Colonic mucosa (tissue), 4 donors: ENCODE measurements at places on chromosomes 2 and 18.

- no peak for DNase-seq
Observed at GRCh38 chr2:179437430-179437829, 172.8 kb upstream of the SESTD1 start.

GRCh38 chr2:192593561-192593960, 398.8 kb upstream of the TMEFF2 start:
- no peak for DNase-seq

- DNase-seq = no peak
Observed at GRCh38 chr2:180952731-180953336, 27.6 kb upstream of the UBE2E3 start.

GRCh38 chr2:160940271-160940670, 220.0 kb upstream of the TANK start:
- DNase-seq = no peak

- no peak for DNase-seq
Observed at GRCh38 chr2:78870343-78870967, 155.0 kb upstream of the REG3G start.

- DNase-seq = no peak
Observed at GRCh38 chr18:6009756-6010155, 114.4 kb upstream of the TMEM200C start.

GRCh38 chr2:17752892-17753802, 463 bp downstream of the SMC6 start:
- peak; percentile 57 for DNase-seq

- DNase-seq = no peak
Observed at GRCh38 chr2:116073731-116074130, 1631.3 kb downstream of the DPP10 start.

DNA sequence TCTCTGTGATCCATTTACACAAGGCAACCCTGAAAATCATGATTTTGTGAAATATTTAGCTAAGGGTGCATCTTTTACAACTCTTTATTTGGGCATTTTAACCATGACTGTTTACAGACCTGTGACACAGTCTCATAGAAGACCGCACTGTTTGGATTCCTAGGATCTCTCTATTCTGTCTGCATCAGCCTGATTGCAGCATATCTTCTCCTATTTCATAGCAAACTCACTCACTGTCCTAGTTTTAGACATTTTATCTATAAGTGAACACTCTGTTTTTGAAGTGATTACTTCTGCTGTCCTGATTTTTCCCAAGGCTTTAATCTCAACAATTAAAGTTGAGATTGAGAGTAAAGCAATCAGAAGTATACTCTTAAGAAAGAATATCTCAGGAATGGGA, 56.2 kb downstream of the CAVIN2 start:
- no peak for DNase-seq

DNA sequence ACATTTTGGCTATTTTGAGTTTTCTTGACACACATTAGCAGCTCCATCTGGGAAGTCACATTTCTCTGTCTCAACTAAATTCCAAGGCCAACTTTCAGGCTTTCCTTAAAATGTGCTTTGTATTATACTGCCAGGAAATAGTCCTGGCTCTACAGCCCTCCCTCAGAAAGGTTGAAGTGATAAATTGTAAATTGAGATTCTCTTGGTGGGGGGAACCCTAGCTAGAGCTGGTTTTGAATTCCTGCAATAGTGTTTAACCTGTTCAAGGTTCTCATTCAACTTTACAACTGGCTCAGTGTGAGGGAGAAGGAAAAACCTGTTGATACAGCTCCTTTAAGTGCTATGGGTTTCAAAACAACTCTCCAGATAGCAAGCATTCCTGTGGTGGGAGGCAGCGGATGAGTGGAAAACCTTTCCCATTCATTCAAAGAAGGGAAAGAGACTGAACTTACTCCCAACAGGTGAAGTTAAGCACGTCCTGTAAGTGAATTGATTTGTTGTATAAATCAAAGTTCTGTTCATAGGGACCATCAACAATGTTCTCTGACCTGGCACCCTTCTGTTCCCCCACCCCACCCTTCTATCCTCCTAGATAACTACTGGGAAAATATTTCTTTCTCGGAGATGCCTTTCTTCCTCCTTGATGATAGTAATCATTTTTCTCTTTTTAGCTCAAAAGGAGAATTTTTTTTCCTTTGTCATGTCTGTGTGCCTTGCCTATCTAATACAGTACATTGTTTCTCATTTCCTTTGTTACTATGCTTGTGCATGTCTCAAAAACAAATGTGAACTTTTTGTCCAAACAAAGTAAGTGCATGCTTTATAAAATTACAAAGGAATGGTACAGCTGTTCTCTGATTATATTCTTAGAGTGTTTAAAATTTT, 44.2 kb upstream of the SLC39A10 start:
- no peak for DNase-seq

GRCh38 chr2:31996571-31997150, 14.1 kb downstream of the MEMO1 start:
- DNase-seq = no peak

DNA sequence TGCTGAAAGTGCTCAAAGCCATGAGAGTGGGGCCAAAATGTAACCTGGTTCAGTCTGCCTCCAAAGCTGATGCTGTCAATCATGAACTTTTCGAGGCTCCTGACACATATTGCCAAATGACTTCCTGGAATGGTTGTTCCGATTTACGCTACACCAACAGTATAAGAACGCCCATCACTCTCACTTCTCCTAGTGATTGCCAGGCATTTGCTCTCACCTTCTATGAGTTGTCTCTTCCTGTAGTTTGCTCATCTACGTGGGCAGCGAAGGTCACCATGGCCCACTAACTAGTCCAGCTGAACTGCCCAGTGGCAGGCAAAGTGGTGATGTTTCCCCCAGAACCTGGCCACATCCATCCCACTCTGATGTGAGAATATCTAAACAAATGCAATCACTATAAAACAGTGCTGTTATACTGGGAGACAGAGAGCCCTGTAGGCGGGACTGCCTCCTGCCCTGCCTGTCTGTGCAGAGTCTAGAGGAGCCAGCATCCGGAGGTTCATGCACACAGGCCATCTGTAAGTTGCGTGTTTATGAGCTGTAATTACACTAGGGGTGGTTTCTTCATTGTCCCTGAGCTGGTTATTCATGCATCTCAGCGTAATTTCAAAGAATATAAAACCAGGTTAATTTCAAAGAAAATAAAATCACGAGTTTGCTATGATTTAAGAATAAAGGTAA, 8.8 kb upstream of the CABLES1 start:
- peak; percentile 60 for DNase-seq

- DNase-seq = no peak
Observed at GRCh38 chr2:24182507-24182906, 7.7 kb downstream of the FAM228A start.

DNA sequence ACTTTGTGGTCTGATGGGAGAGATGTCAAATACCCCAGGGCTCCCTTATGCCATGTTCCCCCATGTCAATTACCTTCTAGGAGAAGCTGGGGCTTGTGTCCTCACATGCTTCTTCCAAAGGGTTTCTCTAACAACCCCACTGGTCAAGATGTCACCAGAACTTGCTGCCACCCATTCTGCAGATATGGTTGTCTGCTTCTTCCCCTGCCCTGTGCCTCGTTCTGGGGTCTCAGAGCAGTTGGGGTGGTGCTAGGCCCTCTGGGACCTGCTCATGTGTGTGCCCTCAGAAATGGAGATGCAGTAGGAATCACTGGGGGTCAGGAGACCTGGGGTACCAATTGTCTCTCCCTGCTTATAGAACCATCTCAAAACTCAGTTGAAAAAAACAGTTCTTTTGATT, 268.6 kb downstream of the MYCN start:
- no peak for DNase-seq

DNA sequence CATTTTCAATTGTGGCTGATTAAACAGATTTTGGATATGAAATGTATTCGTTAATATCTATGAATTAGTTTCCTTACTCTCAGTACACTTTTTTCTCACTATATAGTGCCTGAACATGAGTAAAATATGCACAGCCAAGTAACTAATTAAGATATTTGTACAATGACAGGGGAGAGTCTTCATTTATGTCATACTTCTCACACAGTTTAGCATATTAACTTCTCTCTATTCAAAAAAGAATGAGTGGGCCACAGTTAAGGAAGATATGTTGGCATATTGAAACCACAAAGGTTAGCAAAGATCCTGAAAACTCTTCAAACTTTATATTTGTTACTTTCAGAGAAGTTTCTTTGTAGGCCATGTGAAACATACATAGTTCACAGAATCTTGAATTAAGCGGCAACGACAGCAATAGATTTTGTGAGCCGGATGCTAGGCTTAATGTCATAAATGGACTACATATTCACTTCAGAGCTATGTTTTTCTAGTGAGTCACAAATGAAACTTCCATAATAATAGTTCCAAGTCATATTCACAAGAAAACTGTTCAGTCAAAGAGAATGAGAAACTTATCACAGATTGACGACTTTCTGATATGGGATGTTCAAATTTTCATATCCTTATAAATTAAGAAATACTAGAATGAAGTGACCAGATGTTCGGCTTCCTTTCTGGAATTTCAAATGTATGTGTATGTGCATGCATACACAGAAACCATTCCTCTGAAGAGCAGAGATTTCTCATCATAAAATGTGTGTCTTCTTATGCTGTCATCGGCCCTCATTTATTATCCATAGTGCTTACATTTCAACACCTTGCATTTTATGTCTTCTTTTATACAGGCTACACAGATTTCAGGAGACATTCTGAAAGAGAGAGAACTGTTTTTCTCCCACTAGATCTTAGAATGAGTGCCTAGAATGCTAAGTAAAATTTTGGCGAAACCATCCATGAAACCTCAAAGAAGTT, 584.0 kb downstream of the SATB2 start:
- no peak for DNase-seq

- no peak for DNase-seq
Observed at GRCh38 chr2:28321426-28321825, 71.2 kb upstream of the FOSL2 start.

GRCh38 chr18:1604751-1605150, 700.1 kb downstream of the ADCYAP1 start:
- DNase-seq = no peak

DNA sequence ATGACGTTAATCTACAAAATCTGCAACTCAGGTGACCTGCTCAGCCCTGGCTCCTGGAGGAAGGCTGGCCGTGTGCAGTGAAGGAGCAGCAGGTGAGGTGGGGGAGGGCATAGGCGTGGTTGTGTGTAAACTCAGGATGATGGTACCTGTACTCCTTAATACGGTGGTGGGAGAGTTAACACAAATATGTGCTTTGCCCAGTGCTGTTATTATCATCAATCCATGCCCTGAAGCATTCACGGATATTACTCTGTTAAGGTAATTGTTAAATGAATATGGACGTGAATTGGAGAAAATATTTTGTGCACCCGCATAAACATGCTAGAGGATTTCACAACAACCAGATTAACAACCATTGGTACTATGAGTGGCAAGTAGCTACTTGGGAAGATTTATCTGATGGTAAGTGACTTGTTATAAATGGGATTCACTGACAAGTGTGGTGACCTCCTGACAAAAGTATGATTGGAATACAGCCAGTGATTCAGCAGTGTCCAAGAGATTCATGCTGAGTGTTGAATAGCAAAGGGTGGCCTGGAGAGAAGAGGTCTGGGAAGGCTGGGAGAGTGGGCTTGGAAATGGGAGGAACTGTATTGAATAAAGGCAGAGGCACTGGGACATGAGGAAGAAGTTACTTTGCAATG, 194.1 kb downstream of the TPGS2 start:
- DNase-seq = no peak

- DNase-seq = no peak
Observed at GRCh38 chr2:151681051-151681450, 53.2 kb downstream of the NEB start.

- no peak for DNase-seq
Observed at GRCh38 chr2:30201990-30202389, 29.3 kb upstream of the LBH start.

DNA sequence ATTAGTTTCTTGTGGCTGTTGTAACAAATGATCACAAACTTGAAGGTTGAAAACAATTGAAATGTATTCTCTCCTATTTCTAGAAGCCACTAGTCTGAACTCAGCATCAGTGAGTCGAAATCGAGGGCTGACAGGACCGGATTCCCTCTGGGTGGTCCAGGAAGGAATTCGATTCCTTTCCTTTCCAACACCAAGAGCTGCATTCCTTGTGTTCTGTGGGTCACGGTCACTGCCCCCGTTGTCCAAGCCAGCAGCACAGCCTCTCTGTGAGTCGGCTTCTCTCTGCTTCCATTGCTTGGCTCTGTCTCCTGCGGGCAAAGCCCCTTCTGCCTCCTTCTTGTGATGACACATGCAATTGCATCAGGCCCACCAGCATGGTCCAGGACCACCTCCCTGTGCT, 67.3 kb downstream of the SMIM21 start:
- DNase-seq = no peak

- no peak for DNase-seq
Observed at GRCh38 chr18:59554796-59555335, 142.4 kb downstream of the CCBE1 start.

DNA sequence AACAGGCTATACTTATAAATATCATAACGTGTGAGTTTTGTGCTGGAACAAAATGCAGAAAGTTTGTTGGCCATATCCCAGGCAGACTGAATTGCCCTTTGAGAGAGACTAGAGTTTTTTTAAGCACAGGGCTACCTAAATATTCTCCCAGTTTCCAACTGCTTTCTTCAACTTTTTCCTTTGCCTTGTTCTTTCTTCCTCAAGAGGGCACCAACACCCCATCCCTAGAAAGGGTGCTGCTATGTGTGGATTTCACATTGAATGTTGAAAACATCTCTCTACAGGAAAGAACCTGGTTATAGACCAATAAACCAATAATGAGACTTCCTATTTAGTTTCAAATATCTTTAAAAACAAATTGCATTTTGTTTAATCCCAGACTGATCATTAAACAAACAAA, 87.9 kb downstream of the ICOS start:
- peak; percentile 34 for DNase-seq

DNA sequence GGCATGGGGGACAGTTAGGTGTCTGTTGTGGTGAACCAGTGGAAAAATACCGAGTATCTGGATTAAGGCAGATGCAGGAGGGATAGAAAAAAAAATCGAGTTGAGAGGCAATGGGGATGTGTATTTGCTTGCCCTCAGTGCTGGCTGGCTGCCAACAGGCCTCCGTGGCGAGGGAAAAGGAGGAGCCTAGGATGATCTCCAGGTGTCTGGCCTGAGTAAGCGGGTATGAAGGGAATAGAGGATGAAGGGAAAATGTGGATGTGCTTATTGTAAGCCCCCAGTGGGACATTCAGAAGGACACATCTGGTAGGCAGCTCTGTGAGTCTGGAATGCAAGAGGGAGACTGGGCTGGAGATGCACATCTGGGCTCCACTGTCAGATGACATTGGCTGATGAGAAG, 22.8 kb downstream of the KCNS3 start:
- DNase-seq = no peak

DNA sequence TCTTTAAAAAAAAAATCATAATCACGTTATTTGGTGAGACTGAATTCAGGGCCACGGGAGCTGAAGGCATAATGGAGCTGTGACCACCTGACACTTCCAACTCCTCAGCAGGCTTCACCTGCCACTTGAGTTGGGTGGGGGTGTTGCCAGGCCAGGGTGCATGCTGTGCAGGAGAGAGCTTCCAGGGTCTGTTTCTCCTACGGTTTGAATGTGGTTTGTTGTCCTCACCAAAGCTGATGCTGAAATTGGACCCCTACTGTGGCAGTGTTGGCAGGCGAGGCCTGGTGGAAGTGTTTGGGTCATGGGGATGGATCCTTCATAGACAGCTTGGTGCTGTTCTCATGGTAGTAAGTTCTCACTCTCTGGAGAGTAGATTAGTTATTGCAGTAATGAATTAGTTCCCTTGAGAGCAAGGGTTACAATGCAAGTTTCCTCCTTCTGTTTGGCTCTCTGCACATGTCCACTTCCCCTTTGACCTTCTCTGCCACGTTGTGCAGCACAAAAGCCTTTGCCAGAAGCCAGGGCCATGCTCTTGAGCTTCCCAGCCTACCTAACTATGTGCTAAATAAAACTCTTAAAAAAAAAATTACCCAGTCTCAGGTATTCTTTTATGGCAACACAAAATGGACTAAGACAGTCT, 38.3 kb upstream of the ANKRD44 start:
- no peak for DNase-seq
